GOT3 (cell line): ENCODE measurements at places on chromosomes 2 and 18.

- DNase-seq, result peak; percentile 56
These were observed 25.1 kb downstream of the DNPEP start for GRCh38 chr2:219362524-219363164.

GRCh38 chr2:107374249-107374648, 452.4 kb upstream of the RGPD4 start:
- no peak for DNase-seq

GRCh38 chr2:79530443-79530842, 17.6 kb downstream of the CTNNA2 start:
- DNase-seq, result no peak

DNA sequence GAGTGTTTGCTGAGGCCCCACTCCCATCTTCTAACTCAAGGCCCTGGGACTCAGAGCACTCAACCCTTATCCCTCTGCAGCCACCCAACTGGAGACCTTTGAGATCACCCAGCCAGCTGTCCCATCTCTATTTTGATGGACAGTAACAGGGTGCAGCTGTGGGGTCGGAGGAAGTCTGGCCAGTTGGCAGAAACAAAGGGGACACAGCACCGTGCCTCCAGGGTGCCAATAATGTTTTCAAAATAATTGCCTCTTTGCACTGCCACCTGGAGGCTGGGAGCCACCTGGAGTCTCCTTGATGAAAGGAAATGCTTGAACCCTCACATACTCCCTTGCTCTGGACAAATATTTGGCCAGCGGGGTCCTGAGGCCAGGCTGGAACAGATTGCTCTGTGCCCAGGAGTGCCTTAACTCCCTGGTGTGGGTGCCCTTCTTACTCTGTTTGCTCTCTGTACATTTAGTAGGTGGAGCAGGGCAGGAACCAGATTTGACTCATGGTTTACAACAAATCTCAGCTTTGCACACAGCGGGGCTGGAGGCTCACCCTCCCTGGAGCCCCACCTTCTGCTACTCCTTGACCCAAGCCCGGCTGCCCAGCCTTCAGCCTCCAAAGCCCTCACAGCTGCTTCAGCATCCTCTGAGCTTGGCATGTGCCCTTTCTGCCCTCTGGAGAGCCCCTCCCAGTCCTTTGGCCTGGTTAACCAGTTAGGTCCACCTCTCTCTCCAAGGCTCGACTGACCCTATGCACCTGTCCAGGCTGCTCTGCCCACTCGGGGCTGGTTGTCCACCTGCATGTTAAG, 17.2 kb downstream of the MAL start:
- no peak for DNase-seq

DNA sequence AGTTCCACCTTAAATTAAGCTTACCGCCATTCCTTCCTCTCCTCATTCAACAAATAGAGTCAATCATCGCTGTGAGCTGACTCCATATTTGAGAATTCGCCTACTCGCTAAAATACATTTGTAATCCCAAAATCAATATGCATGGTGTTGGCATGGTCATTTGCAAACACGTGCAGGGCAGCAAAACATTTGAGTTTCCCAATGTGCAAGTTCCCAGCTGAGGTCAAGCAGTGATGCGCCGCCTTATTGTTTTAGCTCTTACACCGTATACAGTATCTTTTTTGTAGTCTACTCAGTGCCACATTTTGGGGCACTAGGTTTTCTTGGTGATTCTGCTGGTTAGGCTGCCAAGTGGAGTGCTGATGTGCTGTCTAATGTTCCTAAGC, 73.3 kb upstream of the MGAT4A start:
- no peak for DNase-seq

GRCh38 chr2:148614322-148615049, 30.1 kb upstream of the EPC2 start:
- no peak for DNase-seq

- DNase-seq, result no peak
These were observed 8.6 kb upstream of the C2orf42 start for GRCh38 chr2:70199320-70199864.

DNA sequence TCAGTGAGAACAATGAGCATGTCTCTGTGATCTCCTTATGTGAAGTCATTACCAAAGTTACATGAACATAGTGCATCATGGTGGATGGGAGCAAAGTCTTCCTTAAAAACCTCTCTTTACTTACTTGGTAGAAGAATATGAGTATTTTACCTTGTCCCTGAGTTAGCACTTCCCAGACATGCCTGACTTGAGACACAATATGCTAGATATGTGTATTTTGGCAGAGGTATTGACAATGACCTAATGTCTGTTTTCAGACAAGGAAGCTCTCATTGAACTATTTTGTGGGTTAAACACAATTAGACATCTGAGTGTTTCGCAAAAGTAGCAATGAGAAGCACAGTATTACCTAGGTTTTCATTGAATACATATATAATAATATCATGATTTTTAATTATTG, 99.1 kb upstream of the MC4R start:
- no peak for DNase-seq

- DNase-seq, result no peak
These were observed 16.4 kb upstream of the STARD7 start for GRCh38 chr2:96225016-96225533.
